ENCODE measurements at places on chromosomes 2 and 18. TPM values are rescaled to one million over a fixed set of nuclear protein-coding genes. Genes with fewer than 3 reads are reported as not detected.

Gene FAHD2B
- total RNA-seq, result 6.2 TPM

Gene SMYD5
- total RNA-seq, result 32.3 TPM

Gene B4GALT6
- total RNA-seq, result 4.9 TPM

Gene NEMP2
- 5.1 TPM for total RNA-seq

Gene RNU2-63P
- under 0.01 TPM for total RNA-seq

Gene DLGAP1
- under 0.01 TPM for total RNA-seq

Gene PLEKHA3
- total RNA-seq, result 9.1 TPM

Gene GKN1
- not detected for total RNA-seq

Gene LIMS3
- total RNA-seq, result 2.2 TPM

Gene ACTG2
- total RNA-seq, result 7.2 TPM

Gene ENOSF1
- 50.1 TPM for total RNA-seq

Gene M1AP
- total RNA-seq, result 0.16 TPM

Gene MERTK
- 0.12 TPM for total RNA-seq

Gene CXCR1
- not detected for total RNA-seq

Gene MSGN1
- total RNA-seq, result not detected

Gene ALPG
- total RNA-seq, result not detected

Gene MDH1B
- 1.8 TPM for total RNA-seq
